Hematopoietic multipotent progenitor cell treated with erythropoietin and hydrocortisone succinate and interleukin-3 and kit ligand, for 4 days (in vitro differentiated cells): ENCODE measurements at places on chromosomes 7 and 10.

GRCh38 chr10:17215782-17216122, 12.3 kb upstream of the VIM start:
- no peak for DNase-seq

GRCh38 chr7:130208516-130208915, 856 bp downstream of the SSMEM1 start:
- DNase-seq: no peak

GRCh38 chr7:137753067-137753466, 93.7 kb downstream of the DGKI start:
- no peak for DNase-seq

DNA sequence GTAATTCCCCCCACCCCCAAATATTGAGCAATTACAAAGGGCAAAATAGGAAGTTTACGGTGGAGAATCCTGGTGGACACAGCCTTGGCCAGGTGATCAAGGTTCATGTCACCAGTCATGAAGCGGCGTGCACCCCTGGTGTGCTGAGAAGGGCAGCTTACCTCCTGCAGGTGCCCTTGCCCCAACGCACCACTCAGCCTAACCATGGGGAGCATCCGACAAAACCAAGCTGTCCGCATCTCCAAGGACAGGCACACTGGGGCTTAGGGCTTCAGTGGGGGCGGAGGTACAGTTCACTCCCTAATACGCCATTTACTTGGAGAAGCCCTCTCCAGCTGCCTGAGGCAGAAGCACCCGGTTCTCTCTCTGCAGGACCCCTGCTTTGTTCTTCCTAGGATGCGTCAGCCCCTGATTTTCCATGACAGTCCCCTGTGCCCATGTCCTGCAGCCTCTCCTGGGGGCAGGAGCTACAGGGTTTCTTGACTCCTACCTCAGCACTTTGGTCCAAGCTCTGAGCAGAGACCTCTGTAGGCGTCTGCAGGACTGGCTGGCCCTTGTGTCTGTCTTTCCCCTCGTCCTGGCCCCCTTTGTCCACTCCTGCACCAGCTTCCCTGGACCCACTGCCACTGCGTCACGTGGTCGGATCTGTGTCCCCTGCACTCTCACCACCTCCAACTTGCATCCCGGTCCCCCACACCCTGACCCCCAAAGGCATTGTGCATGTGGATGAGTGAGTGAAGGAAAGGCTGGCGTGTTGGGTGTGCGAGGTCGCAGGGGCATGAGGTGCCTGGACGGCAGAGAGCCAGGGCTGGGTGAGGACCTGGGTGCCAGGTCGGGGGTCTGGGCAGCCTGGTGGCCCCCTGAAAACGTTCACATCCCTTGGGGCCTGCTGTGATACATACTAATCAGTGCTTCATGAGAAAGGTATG, 113.7 kb downstream of the LHPP start:
- DNase-seq: no peak

GRCh38 chr7:81616951-81617350, 152.9 kb downstream of the HGF start:
- no peak for DNase-seq

DNA sequence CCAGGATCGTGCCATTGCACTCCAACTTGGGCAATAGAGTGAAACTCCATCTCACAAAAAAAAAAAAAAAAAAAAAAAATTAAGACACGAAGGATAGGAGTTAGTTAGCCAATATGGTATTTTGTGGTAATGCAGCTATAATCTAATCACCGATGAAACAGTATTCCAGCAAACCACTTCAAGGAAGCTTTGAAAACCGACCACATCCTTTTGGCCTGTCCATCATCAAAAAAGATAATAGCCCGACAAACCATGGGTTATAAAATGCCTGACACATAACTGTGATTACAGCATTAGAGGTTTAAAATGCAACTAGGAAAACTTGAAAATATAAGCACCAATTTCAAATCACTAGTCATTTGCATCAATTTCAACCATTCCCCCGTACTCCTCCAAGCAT, 728.6 kb upstream of the C7orf33 start:
- peak; percentile 31 for DNase-seq

DNA sequence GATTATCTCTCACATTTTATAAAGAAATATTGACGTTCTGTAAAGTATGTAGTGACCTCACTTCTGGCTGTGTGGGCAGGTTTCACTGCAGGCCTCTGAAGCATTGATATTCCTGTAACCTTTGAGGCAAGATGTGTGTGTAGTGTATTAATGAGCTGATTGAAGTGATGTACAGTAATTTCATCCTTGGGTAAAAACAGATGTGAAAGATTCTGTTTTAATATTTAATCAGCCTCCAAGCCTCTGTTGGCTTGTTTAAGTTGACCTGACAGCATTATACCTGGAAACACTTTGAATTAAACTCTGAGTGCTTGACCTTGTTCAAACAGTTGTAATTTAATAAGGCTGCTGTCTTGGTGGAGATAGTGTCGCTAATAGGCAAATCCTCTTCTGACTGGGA, 74.9 kb downstream of the KAT6B start:
- no peak for DNase-seq

DNA sequence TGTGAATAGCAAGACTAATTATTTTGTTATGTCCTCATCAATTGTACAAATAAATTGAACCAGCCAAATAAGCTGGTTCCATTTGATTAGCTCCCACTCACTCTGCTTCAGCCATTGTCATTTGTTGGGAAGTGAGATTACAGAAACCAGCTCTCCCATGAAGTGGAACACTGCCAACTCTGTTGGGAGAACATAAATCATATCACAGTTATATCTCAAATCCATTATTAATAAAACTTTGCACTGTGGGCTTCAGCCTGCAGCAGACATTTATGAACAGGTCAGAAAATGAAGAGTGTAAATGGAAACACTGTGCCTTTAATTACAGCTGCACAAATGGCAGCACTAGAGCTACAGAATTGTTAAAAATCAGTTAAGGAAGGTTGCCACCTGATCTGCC, 46.7 kb upstream of the TEX47 start:
- DNase-seq: no peak

DNA sequence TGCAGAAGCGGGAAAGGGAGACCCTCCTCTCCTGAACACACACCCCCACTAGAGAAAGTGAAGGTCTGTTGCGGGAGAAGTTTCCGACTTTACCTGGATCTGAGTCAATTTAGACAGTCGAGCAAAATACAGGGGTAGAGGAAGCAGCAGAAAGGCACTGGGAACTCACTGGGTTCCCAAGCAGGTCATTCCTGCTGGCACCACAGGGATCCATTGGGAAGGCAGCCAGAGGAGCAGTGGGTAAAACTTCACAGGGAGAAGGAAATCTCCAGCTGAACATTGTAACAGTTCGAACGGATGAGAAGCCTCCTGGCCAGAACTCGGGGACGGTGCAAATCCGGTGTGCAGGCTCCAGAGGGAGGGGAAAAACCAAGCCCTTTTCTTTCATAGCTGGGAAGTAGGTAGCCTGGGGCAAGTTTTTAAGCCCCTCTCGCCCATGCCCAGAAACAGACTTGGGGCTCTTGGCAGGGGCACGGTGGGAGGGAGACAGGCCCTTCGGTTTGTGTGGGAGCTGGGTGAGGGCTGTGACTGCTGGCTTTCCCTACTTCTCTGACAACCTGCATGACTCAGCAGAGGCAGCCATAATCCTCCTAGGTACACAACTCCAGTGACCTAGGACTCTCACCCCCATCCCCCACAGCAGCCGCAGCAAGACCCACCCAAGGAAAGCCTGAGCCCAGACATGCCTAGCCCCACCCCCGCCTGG, 51.9 kb downstream of the DDC start:
- DNase-seq: no peak

- no peak for DNase-seq
Measured at GRCh38 chr10:122446668-122447423, 7.6 kb upstream of the ARMS2 start.

DNA sequence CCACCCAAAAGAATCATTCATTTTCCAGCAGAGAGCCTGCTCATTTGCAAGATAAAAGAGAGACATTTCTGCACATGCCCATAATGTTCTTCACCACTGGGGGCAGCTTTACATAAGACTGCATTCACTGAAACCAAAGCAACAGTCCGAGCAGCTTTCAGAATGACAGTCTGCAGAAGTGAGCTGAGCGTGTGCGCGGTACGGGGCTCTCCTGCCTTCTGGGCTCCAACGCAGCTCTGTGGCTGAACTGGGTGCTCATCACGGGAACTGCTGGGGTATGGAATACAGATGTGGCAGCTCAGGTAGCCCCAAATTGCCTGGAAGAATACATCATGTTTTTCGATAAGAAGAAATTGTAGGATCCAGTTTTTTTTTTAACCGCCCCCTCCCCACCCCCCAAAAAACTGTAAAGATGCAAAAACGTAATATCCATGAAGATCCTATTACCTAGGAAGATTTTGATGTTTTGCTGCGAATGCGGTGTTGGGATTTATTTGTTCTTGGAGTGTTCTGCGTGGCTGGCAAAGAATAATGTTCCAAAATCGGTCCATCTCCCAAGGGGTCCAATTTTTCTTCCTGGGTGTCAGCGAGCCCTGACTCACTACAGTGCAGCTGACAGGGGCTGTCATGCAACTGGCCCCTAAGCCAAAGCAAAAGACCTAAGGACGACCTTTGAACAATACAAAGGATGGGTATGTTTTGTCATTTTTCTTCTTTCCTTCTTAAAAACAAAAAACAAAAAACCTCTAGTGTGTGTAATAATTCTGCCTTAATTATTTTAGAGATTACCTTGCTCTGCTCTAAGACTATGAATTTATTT, at the start of gene LRRTM3:
TSS of gene LRRTM3 (plus strand) at position 141 of the 820 bp plus-strand sequence.
- peak; percentile 82 for DNase-seq

DNA sequence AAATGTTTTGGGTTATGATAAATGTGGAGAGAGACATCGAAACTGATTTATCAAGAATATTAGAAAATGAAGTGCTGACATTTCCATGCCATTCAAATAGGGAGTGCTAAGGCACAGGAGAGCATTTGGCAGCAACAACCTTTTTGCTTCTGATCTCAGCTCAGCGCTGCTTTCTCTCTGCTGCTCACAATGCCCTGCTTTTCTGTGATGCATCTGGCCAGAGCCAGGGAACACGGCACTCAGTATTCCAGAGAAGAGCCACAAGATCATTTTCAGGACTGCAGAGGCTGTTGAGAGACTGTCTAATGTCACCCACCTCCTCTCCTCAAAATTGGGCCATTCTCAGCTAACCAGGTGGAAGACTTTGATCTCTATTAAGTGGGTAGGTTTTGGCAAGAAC, 28.1 kb downstream of the INSYN2A start:
- no peak for DNase-seq

DNA sequence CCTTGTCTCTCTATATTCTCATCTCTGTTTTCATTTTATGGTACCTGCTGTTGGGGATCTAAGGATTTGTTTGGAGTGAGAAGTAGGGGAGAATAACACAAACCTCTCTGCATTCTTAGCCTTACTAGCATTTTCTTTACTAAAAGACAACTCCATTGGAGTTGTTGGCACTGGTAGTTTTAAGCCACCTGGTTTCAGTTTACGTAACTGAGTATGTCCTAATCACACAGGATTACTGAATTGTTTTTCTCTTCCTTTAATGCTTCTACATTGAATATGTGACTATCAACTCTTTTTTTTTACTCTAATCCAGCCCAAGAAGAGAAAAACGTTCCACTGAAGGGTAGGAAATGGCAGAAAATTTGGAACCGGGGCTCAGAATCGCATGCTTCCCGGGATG, 30.0 kb upstream of the TRIL start:
- DNase-seq: no peak

DNA sequence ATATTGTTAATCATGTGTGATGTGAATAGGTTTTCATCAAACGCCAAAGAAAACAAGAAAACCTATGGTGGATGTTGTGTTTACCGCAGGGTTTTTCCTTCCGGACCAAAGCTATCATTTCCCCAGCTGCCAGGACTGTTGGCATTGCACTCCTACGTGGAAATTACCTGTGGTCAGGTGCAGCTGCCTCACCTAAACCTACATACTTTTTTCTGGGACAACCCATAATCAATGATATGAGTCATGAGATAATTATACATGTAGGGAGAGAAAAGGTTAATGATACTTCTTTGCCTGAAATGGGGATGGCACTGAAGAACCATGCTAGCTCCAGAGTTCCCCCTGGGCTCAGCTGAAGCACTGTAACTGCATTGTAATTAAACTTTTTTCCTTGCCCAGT, 223.6 kb upstream of the SEMA3E start:
- DNase-seq: no peak

DNA sequence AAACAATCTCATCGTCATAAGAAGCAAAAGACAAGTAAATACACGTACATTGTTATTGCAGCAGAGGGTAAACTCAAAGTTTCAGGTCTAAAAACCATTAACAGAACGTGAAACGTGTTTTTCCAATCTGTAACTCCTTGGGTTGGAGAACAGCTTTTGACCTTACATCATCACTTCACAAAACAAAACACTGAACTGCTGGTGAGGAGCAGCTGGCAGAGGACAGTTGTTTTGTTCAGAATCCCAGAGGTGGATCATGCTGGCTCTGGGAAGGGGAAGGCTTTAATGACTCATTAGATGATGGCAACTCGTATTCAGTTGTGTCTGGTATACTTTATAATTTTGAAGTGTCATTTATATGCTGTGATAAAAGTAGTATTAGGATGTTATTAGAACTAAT, 923.0 kb upstream of the CELF2 start:
- no peak for DNase-seq

GRCh38 chr7:41930538-41931262, 227.8 kb upstream of the INHBA start:
- no peak for DNase-seq

DNA sequence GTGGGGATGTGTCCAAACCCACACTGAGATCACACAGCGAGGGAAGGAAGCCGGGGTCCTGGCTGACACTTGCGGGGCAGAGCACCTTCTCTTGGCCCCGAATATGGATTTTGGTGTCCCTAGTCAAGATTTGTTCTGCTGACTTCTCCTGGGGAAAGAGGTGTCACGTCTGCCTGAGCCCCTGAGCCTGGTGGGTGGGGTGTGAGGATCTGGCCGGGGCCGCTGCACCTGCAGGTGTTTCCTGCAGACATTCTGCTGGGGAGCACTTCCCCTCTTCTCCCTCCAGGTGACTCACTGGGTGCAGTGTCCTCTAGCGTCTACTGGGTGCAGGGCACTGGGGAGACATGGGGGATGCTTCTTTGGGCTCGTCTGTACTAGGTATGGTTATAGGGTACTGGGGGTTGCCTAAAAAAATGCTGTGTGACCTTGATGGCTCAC, 99.2 kb downstream of the GRK5 start:
- peak; percentile 60 for DNase-seq

- DNase-seq: peak; percentile 59
Measured at GRCh38 chr7:139358541-139359365, 941 bp upstream of the LUC7L2 start.

DNA sequence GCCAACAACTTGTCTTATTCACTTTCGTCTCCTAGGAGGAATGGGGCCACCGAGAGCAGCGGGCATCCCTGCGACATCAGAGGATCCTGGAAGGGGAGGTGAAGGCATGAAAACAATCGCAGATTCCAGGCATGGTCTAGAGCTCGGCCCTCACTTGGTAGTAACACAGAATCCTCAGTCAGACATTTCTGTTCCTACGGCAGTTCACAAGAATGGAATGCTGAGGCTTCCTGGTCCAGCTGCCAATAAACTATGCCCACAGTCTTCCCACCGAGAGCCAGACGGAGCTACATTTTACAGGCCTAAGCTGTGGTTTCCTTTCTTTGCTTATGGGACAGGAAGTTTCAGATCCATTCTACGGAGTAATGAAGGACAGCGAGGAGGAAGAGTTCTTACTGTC, 75.8 kb downstream of the OR13A1 start:
- DNase-seq: no peak

- no peak for DNase-seq
Measured at GRCh38 chr10:13118784-13119410, 18.9 kb downstream of the OPTN start.
